MCF 10A (cell line): ENCODE measurements at places on chromosomes 16 and 17.
A peak's percentile ranks its signal among the peaks of the same experiment; 100 is the strongest.

DNA sequence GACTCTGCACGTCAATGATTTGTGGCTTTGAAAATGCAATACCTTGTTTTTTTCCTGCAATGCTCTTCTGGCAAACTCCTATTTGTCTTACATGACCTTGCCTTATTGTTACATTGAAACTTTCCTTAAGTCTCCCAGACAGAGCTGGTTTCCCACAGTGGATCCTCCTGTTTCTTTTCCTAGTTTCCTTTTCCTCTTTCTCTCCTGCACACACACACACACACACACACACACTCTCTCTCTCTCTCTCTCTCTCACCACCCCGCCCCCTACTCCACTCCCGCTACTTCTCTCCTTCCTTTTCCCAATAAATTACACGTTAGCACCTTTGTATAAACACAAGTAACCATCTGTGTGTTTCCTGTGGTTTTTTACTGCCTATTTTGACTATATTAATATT is 2.3 kb downstream of the ORC6 start:
- DNase-seq = no peak

DNA sequence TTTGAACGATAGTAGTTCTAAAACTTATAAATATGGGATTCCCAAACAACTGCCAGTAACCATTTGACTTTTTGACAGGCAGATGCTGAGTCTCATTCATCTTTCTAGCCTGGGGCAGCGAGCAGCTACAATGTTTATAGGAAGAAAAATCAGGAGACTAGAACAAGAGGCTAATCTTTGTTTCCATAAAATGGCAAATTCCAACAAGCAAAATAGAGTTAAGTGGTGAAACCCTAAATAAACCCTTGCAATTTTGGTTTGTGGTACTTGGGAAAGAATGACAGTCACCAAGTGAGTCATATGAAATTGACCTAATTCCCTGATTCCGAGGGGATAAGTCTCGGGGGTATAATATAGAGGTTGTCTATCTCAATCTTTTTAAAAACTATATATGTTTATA is 27.3 kb upstream of the HS3ST2 start:
- DNase-seq = no peak

DNA sequence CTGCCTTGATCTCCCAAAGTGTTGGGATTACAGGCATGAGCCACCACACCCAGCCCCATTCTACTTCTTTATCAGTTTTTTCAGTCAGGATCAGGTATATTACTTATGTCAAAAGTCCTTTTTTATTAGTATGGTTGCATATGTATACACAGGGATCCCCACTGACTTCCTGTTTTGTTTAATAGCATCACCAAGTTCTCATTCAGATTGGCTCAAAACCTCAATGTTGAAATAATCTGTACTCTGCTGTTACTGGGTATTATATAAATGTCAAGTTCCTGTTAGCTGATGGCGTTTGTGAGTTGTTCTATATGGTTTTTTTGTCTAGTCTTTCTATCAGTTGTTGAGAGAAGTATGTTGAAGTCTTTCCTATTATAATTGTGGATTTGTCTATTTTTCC is 168.5 kb downstream of the BCAS3 start:
- no peak for DNase-seq

- no peak for DNase-seq
Measured at GRCh38 chr17:81834831-81835267, at the start of gene PPP1R27. PPP1R27 (minus strand) TSS chr17:81835050; CDS start chr17:81834953, 97 bp downstream.

DNA sequence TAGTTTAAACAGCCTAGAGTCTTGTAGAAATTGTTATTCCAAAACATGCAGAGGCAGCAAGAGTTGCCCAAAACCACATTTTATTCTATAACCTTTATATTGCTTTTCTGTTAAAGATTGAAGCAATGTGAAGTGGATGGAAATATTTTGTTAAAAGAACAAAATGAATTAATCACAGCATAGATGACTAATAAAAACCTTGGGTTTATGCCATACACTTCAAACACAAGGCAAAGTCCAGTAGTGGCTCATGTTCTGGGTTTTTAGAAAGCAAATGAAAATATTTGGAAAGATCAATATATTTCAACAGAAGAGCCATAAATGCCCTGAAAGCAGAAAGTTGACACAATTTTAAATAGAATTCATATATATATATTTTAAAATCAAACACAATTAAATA is 36.7 kb upstream of the ULK2 start:
- DNase-seq = peak; percentile 17

DNA sequence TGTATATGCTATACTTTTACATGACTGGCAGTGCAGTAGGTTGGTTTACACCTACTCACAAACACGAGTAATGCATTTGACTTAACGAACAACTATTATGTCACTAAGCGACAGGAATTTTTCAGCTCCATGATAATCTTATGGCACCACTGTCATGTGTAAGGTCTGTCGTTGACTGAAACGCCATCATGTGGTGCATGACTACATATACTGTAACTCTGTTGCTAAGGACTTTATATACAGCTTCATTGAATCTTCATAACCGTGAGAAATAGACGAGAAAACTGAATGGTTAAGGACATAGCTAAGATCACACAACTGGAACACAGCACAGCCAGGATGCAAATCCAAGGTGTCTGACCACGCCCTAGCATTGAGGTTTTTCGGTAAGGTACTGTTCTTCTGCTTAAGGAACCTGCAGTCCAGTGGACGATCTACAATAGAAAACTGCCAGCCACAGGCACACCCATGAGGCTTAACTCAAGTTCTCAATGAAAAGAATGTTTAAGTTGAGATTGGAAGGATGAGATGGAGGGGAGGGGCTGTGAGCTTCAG is 3.3 kb downstream of the CFAP20 start:
- no peak for DNase-seq

GRCh38 chr16:14087590-14088154 is 16.6 kb downstream of the MRTFB start:
- DNase-seq = no peak

GRCh38 chr17:43070257-43070656 is 45.2 kb downstream of the RND2 start:
- no peak for DNase-seq
